ENCODE measurements at places on chromosomes 12 and 14.
A peak's percentile ranks its signal among the peaks of the same experiment; 100 is the strongest.

GRCh38 chr12:130606231-130606630, 109.9 kb downstream of the RIMBP2 start:
- DNase-seq = no peak

DNA sequence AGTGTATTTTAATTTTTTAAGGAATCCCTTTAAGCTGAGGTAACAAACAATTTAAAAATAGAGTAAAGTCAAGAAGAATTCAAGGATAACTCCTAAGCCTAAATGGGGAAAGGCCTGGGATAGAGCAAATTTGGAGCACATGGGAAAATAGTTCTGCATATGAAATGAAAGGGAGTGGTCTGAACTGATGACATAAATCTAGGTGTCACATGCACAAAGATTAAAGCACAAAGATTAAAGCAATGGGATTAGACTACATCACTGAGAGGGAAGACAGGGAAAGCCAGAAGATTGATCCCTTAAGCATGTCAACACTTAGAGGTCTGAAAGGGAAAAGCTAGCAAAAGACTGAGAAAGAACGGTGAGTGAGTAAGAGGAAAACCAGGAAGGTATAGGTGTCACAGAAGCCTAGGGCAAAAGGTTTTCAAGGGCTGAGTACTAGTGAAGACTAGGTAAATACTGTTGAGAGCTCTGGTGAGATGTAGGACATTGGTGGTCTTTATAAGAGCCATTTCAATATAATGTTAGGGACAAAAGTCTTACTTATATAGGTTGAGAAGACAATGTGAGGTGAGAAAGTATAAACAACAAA, 59.6 kb downstream of the SEC23A start:
- no peak for DNase-seq

GRCh38 chr14:67269298-67270060, 28.2 kb downstream of the PALS1 start:
- no peak for DNase-seq

DNA sequence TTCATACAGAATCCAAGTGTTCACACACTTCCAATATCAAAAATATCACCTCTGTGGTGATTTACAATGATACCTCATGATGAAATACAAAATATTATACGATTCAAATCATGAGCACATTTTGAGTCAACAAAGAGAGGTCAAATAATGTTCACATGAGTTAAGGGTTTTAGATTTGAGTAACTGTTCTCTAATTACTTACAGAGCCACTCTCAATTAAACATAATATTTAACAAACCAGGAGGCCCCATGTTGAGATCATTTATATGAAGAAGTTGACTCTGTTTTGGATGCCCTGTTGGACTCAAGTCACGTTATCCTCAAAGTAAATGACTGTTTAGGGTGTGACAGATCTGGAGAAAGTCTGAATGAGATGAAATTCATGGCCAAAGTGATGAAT, 53.5 kb downstream of the NUAK1 start:
- DNase-seq = no peak

DNA sequence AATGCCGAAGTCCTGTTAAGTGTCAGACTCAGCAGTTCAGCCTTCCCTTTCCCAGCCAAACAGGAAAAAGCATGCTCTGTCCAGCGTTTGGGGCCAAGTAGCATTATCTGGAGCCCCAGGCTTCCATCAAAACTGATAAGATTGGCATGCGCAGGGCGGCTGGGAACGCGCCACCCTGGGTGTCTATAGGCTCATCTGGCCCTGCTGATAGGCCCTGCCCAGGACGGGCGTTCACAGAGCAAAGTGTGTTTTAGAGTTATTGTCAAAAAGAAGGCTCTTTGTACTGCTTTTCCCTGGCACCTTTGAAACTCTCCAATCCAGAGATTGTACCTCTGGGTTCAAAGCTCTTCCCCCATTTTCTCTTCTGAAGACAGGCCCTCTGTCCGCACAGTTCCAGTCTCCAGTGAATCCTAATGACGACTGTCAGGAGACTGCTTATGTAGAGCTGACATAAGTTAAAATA, at the start of gene ART4:
Gene ART4 (minus strand): TSS at position 102 of the 463 bp plus-strand sequence. CDS start 413 bp downstream, outside the sequence.
- peak; percentile 92 for DNase-seq

GRCh38 chr12:99068993-99069747, 424.1 kb downstream of the APAF1 start:
- no peak for DNase-seq

DNA sequence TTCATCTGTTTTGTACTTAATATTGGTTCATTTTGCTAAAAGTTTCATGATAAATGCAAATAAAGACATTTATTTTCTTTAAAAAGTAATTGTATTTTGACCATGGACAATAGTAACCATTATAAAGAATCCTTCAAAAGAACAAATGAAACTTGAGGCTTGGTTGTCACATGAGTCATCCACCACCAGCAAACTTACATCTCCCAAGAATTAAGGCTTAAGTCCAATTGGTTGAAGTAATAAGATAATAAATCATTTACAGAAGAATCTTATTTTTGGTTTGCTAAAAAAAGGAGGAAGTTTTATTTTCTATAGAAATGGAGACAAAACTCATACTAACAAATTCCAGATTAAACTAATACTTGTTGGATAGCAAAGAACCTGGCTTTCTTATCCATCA, 84.8 kb upstream of the KITLG start:
- DNase-seq = no peak

- DNase-seq = no peak
Measured at GRCh38 chr12:104147346-104147745, 9.3 kb upstream of the NFYB start.

DNA sequence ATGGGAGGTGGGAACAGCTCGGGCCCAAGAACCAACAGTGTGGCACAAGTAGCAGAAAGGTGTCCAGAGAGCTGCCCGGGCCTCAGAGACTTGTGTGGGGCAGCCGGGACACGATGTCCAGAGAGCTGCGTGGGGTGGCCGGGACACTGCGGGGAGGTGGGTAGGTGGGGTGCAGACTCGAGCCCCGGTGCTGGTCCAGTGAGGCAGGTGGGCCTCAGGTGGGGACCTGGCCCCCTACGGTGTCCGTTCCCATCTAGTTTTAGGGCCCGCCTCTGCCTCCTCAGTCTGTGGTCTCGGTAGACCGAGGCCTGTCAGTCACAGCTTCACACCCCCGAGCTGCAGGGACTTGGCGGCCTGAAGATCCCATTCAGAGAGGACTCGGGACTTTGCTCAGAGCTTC, 6.3 kb upstream of the FBRSL1 start:
- DNase-seq = no peak

GRCh38 chr14:73460691-73461127, 2.4 kb upstream of the NUMB start:
- peak; percentile 76 for DNase-seq

DNA sequence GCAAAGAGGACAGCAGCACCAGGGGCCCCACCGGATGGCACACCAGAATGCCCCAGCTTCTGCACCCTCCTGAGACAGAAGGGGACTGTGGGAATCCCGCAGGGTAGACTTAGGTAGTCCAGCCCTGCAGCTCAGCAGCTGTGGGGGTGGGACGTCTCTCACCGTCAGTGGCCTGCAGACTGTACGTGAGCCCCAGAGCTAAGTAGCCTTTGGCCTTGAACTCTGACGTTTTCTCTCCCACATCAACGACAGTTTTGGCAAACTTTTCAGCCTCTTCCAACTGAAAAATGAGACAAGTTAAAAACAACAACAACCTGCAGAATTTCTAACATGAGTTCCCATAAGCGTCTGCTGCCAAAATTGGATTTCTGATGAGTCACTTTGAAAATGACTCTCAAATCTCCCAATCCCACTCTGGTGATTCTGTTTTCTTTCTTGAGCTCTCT, 161.4 kb downstream of the TTC7B start:
- DNase-seq = no peak

DNA sequence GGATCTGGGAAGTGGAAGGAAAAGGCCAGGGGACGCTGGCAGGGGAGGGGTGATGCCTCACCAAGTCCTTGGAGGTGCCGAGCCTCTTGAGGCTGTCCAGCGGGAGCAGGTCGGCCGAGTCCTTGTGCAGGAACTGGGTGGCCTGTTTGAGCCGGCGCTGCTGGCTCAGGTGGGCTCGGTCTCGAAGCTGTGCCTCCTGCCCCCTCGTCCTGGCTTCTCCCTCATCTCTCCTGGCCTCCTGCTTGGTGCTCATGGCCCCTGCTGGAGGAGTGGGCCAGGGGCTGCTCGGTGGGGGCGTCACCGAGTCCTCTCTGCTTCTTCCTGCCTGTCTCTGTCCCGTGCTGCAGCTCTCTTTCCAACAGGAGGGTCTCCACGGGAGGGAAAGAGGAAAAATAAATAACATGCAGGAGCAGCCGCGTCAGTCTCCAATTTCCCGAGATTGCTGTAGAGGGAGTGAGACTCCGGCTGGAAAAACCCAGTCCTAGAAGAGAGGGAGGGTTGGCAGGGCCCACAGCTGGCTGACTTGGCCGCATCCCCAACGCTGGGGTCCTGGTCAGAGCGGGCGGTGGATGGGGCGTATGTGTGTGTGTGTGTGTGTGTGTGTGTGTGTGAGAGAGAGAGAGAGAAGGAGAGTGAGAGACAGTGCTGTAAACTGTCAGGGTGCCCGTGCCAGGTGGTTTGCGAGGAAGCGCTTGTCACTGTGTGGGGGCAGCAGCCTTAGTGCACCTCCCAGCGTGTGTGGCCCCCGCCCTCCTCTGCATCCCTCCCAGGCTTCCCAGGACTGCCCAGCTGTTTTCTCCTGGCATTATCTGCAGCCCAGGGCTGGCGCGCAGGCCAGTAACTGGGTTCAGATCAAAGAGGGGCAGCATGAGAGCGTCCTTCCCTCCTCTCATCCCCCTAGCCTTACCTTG, at the start of gene NRIP2:
Gene NRIP2 (minus strand): TSS at position 455 of the 911 bp plus-strand sequence. CDS start 52 bp downstream, at position 403.
- DNase-seq = no peak

DNA sequence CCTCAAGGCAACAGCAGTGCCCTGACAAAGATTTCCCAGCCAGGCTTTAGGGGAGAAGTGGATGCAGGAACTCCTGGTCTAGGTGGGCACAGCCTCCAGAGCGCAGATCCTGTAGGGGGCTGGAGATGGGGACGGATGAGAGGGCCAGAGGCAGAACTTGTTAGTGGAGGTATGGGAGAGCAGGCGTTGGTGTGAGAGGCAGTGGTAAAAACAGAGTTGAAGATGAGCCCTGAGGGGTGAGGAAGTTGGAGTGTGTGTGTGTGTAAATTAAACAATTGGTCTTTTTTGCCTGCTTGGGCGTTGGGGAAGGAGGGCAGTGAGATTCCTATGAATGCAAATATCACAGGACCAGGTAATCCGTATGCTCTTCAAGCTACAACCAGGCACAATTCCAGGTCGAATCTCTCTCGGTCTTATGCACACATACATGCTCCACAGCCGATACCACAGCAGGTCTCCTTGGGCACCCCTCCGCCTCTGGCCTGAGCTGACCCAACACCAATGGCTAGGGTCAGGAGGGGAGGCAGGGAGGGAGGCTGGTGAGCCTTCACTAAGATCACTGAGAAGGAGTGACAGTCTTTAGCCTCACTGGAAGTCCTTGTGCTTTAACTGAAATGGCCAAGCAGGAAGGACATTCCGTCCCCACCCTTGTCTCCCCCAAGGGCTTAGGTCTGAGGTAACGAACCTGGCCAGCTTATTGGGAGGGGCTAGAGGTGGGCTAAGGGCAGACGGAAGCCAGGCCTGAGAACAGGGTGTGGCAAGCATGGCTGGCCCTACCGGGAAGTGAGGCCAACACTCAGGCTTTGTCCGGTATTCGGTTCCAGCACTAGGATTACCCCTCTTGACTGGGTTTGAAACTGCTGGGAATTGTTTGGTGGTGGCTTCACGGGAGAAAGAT, 1.5 kb upstream of the KRT7 start:
- no peak for DNase-seq

GRCh38 chr12:56084958-56085543, 5.1 kb downstream of the ERBB3 start:
- peak; percentile 68 for DNase-seq

GRCh38 chr12:94980577-94980976, 22.9 kb downstream of the NDUFA12 start:
- DNase-seq = peak; percentile 66

All from hematopoietic multipotent progenitor cell treated with erythropoietin and hydrocortisone succinate and interleukin-3 and kit ligand, for 4 days (in vitro differentiated cells).